Fibroblast of villous mesenchyme (primary cell): ENCODE measurements at places on chromosomes 7 and 10. TPM values are rescaled to one million over a fixed set of nuclear protein-coding genes. Genes with fewer than 3 reads are reported as not detected.

DNA sequence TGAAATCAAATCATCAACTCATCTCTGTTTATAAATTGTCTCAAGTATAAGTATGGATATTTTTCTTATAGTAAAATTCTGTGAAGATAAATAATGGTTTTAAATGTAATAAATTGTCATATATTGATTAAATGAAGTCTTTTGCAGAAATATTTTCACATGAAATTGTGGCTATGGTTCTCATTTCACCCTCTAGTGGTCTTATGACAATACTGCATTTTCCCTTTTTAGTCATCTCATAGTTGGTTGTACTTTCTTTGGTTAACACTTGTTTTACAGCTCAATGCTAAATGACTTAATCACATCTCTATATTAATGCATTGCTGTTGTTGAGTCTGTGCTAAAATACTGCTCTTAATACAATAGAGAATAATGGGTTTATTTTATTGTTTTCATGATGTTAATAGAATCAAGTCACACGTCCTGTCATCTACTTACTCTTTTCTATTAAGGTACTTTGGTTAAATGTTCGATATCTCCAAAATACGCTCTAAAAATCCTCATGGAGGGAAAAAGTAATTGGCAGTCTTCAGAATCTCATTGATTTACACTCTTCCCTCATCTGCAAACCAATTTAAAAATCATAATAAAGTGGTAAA is 38.0 kb upstream of the CACNA2D1 start:
- DNase-seq, result peak; percentile 44

- no peak for DNase-seq
Observed at GRCh38 chr10:44955413-44956070, 4.1 kb upstream of the RASSF4 start.

GRCh38 chr10:10515479-10516204 is 502.0 kb upstream of the CELF2 start:
- no peak for DNase-seq

GRCh38 chr7:41437257-41438196 is 265.4 kb downstream of the INHBA start:
- no peak for DNase-seq

DNA sequence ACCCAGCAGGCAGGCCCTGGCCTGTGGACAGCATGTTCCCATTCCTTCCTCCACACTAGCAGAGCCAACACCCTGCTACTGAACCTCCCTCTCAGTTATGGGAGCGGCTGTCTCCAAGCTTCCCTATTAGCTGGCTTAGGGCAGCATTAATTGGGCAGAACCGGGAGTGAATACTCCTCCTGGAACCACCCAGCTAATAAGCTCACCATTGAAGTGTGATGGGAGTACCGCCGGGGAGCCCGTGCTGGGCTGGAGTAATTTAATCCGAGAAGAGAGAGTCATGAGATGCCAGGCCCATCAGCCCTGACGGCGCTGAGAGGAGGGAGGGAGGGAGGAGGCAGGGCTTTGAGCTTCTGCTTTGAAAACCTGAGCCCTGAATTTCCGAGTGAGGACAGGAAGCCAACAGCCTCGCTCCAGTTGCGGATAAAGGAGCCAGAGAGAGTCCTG is 31.8 kb upstream of the ELFN1 start:
- no peak for DNase-seq

- peak; percentile 10 for DNase-seq
Observed at GRCh38 chr7:132090444-132090843, 485.8 kb downstream of the PLXNA4 start.

The RAB18 gene
- 44.1 and 61.7 TPM in 2 replicates for total RNA-seq
